Prostate gland (tissue), 2 donors: ENCODE measurements at places on chromosomes 3 and 15. TPM values are rescaled to one million over a fixed set of nuclear protein-coding genes. Genes with fewer than 3 reads are reported as not detected.
A peak's percentile ranks its signal among the peaks of the same experiment; 100 is the strongest.

MRPL47 gene
- total RNA-seq, result 19.8 TPM

- H3K4me3 ChIP-seq, result no peak overlapping the region
- H3K36me3 ChIP-seq, result peaks cover 7% of the 10 kb centered on the region
- no peaks in the 10 kb centered on the region for H3K4me1 ChIP-seq
- H3K27ac ChIP-seq, result peak overlapping the region; percentile 69
- H3K27me3 ChIP-seq, result no peaks in the 10 kb centered on the region
These were observed 16.5 kb downstream of the EMC3 start for GRCh38 chr3:9970020-9970652.

CHRFAM7A gene
- total RNA-seq, result 16.4 TPM

GRCh38 chr3:9957214-9957613 is 5.0 kb upstream of the PRRT3 start:
- H3K27ac ChIP-seq, result no peak overlapping the region
- no peaks in the 10 kb centered on the region for H3K36me3 ChIP-seq
- no peak overlapping the region for H3K4me3 ChIP-seq
- no peaks in the 10 kb centered on the region for H3K27me3 ChIP-seq
- no peaks in the 10 kb centered on the region for H3K4me1 ChIP-seq

IMPG2 gene
- total RNA-seq, result 0.23 TPM

SLC22A13 gene
- not detected for total RNA-seq

THAP10 gene
- 3.2 TPM for total RNA-seq

DNA sequence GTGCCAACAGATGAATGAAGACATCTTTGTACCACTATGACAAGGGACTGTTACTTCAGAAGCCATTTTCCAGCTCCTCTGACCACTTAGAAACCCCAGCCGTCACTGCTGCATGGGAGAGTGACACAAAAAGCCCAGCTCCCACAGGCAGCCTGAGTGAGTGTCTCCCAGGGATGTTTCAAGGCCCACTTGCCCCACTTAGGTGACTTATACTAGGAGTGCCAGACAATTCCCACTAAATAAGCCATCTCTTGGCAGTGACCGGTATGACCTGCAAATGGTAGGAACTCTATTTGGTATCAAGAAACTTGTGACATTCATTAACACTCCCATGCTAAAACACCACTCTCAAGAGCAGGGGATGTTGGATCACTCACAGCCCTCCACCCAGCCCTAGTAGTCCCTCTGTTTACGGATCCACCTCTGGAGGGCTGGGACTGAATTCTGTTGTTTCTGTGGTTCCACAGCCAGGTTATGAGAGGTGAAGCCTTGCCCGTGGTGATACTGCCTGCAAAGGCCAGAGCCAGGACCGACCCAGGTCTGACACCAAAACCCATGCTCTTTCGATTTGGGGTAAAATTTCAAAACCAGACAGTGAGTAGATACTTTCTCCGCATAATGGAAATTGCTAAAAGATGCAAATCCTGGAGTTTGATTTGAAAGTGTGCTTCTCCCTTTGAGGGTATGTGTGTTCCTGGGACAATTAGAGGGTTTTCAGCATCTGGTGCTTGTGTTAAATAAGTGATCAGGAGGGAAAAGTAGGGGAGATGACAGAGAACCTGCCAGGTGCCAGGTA is 14.5 kb downstream of the RBP1 start:
- H3K27me3 ChIP-seq, result no peaks in the 10 kb centered on the region
- no peak overlapping the region for H3K4me3 ChIP-seq
- H3K4me1 ChIP-seq, result no peaks in the 10 kb centered on the region
- H3K36me3 ChIP-seq, result no peaks in the 10 kb centered on the region

DNA sequence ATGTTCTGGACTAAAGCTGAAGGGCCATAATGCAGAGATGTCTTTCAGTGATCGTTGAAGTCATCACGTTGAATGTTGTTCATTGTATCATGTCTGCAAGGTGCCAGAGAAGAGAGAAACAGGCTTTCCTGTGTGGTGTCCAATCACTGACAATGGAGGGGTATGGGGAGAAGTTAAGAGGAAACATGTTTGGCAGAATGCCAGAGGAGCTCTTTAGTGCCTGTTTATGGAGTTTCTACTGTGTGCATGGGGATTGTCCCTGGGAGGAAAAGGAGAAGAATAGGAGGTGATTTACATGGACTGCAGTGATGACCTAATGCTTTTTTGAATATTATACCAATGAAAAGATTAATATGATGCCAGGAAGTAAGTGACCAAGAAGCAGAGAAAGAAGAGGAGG is 11.7 kb downstream of the SCAANT1 start:
- H3K27me3 ChIP-seq, result no peaks in the 10 kb centered on the region
- no peaks in the 10 kb centered on the region for H3K36me3 ChIP-seq

DNA sequence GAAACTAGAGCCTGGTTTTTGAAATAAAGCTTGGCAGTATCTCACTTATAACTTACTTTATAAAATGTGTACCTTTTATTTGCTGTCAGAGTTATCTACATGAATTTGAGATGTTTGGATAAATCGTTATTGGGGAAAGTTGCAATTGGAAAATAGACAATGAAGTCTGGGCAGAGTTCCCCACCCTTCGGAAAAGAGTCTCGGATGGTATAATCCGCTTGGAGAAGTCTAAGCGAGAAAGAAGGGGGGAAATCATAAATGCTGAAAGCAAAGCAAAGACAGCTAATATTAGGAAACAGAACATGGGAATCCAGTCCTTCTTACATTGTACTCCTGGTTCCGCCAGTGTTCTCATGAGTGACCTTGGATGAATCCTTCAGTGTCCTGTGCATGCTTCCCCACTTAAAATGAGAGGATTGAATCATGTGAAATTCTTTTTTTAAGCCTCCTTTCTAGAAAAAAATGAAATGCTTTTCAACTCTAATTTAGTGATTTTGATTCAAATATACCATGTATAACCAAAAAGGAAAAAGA is 162.4 kb downstream of the ATG7 start:
- no peaks in the 10 kb centered on the region for H3K27me3 ChIP-seq
- no peak for DNase-seq
- no peaks in the 10 kb centered on the region for H3K36me3 ChIP-seq
- no peak overlapping the region for H3K4me3 ChIP-seq
- H3K27ac ChIP-seq, result no peak overlapping the region
- H3K4me1 ChIP-seq, result no peaks in the 10 kb centered on the region

DNA sequence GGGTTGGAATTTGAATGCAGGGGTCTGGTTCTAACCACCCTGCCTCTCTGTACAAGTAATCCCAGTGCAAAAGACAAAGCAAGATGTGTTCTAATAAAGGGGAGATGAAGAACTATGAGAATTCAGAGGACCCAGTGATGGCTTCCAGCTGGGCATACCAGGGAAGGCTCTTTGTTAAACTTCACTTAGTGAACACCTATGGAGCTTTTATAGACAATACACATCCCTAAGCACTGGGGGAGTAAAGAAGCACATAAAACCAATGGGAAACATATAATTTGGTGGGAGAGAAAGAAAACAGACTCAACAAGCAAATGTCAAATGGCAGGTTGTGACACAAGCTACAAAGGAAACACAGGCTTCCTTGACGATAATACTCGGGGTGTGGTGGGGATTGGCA is 47.9 kb upstream of the RNU6-1 start:
- H3K4me1 ChIP-seq, result peaks cover 3% of the 10 kb centered on the region
- H3K36me3 ChIP-seq, result no peaks in the 10 kb centered on the region
- H3K4me3 ChIP-seq, result no peak overlapping the region
- no peak overlapping the region for H3K27ac ChIP-seq
- DNase-seq, result no peak
- H3K27me3 ChIP-seq, result no peaks in the 10 kb centered on the region

- H3K4me3 ChIP-seq, result no peak overlapping the region
- no peaks in the 10 kb centered on the region for H3K27me3 ChIP-seq
- DNase-seq, result no peak
- no peak overlapping the region for H3K27ac ChIP-seq
- H3K4me1 ChIP-seq, result no peaks in the 10 kb centered on the region
These were observed 434.4 kb upstream of the CNTN4 start for GRCh38 chr3:1664266-1664665.

DNA sequence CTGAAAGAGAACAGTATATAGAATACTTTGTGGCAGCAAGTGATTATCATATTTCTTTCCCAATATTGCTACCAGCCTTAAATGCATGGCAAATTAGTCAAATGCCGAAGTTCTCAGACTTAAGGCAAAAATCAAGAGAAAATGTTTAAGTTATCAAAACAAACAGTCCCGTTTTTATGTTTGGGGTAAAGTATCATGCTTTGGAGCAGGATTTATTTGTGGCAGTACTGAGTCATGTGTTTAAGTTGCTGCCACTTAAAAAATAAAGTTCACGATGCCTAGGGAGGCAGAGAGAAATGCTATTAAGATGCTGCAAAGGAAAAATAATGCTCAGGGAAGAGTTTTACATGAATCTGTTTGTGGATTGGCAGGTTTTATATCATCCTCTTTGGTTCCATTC is 417.4 kb upstream of the MDFIC2 start:
- no peak for DNase-seq
- H3K4me1 ChIP-seq, result no peaks in the 10 kb centered on the region
- no peaks in the 10 kb centered on the region for H3K27me3 ChIP-seq
- no peak overlapping the region for H3K27ac ChIP-seq
- no peak overlapping the region for H3K4me3 ChIP-seq

GRCh38 chr3:59754456-59755129 is 704.8 kb upstream of the CFAP20DC start:
- DNase-seq, result no peak
- H3K27ac ChIP-seq, result no peak overlapping the region
- H3K4me3 ChIP-seq, result no peak overlapping the region
- H3K27me3 ChIP-seq, result no peaks in the 10 kb centered on the region
- no peaks in the 10 kb centered on the region for H3K4me1 ChIP-seq
- H3K36me3 ChIP-seq, result no peaks in the 10 kb centered on the region

DNA sequence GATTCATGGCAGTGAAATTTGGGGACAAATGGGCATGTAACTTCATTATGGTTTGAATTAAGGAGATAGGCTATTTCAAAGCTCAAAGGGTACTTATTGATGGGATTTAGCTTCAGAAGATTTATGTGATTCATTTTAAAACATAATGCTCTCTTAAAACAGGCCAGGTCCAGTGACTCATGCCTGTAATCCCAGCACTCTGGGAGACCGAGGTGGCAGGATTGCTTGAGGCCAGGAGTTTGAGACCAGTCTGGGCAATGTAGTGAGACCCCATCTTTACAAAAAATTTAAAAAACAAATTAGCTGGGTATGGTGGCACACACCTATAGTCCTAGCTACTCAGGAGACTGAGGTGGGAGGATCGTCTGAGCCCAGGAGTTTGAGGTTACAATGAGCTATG is 11.5 kb downstream of the THAP10 start:
- H3K27ac ChIP-seq, result no peak overlapping the region
- no peaks in the 10 kb centered on the region for H3K4me1 ChIP-seq
- H3K27me3 ChIP-seq, result no peaks in the 10 kb centered on the region

GRCh38 chr15:63172851-63173451 is 15.7 kb upstream of the RPS27L start:
- no peak for DNase-seq
- H3K27me3 ChIP-seq, result no peaks in the 10 kb centered on the region
- H3K27ac ChIP-seq, result no peak overlapping the region
- no peak overlapping the region for H3K4me3 ChIP-seq
- no peaks in the 10 kb centered on the region for H3K4me1 ChIP-seq
- H3K36me3 ChIP-seq, result no peaks in the 10 kb centered on the region

GRCh38 chr3:10428406-10429091 is 76.8 kb downstream of the ATP2B2 start:
- H3K27me3 ChIP-seq, result no peaks in the 10 kb centered on the region
- no peaks in the 10 kb centered on the region for H3K36me3 ChIP-seq
- no peak overlapping the region for H3K27ac ChIP-seq

GRCh38 chr3:124972457-124972856 is 37.9 kb upstream of the MUC13 start:
- H3K4me3 ChIP-seq, result no peak overlapping the region
- H3K27me3 ChIP-seq, result no peaks in the 10 kb centered on the region
- peak; percentile 34 for DNase-seq
- no peak overlapping the region for H3K27ac ChIP-seq
- no peaks in the 10 kb centered on the region for H3K36me3 ChIP-seq

GRCh38 chr15:62483814-62484213 is 318.7 kb upstream of the C2CD4B start:
- no peak overlapping the region for H3K27ac ChIP-seq
- no peaks in the 10 kb centered on the region for H3K36me3 ChIP-seq
- H3K4me3 ChIP-seq, result no peak overlapping the region
- no peaks in the 10 kb centered on the region for H3K27me3 ChIP-seq
- no peaks in the 10 kb centered on the region for H3K4me1 ChIP-seq
- no peak for DNase-seq

DNA sequence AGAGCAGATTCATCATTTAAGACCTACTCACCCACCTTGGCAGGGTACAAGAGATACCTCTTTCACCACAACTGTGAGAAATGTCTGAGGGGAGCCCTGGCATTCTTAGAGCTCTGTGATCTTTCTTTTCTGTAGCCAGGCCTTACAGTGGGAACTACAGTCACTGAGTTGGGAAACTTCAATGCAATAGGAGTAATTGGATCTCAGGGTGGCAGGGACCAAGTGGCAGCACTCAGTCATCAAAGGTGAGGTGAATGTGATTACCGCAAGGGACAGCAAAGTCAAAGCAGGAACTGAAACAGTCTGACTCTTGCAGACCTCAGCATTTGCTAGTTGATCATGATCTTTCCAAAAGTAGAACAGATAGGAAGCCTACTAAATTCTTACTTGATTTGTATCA is 7.2 kb upstream of the MCF2L2 start:
- H3K27ac ChIP-seq, result no peak overlapping the region
- no peaks in the 10 kb centered on the region for H3K36me3 ChIP-seq

HCLS1 gene
- total RNA-seq, result 27.0 TPM

- no peak for DNase-seq
- H3K27ac ChIP-seq, result no peak overlapping the region
- H3K4me3 ChIP-seq, result no peak overlapping the region
- H3K36me3 ChIP-seq, result no peaks in the 10 kb centered on the region
- H3K27me3 ChIP-seq, result no peaks in the 10 kb centered on the region
- H3K4me1 ChIP-seq, result no peaks in the 10 kb centered on the region
These were observed 69.0 kb upstream of the THBS1 start for GRCh38 chr15:39511916-39512260.

GXYLT2 gene
- total RNA-seq, result 7.7 TPM

TRAK1 gene
- total RNA-seq, result 35.6 TPM

GRCh38 chr3:175608911-175609310 is 749.8 kb downstream of the NAALADL2 start:
- H3K36me3 ChIP-seq, result no peaks in the 10 kb centered on the region
- no peaks in the 10 kb centered on the region for H3K4me1 ChIP-seq
- no peaks in the 10 kb centered on the region for H3K27me3 ChIP-seq
- DNase-seq, result no peak
- H3K4me3 ChIP-seq, result no peak overlapping the region
- H3K27ac ChIP-seq, result no peak overlapping the region

GRCh38 chr3:188205992-188206416 is 52.0 kb downstream of the LPP start:
- H3K27ac ChIP-seq, result peak overlapping the region; percentile 30
- DNase-seq, result no peak
- H3K36me3 ChIP-seq, result no peaks in the 10 kb centered on the region
- H3K4me1 ChIP-seq, result peaks cover 11% of the 10 kb centered on the region

DNA sequence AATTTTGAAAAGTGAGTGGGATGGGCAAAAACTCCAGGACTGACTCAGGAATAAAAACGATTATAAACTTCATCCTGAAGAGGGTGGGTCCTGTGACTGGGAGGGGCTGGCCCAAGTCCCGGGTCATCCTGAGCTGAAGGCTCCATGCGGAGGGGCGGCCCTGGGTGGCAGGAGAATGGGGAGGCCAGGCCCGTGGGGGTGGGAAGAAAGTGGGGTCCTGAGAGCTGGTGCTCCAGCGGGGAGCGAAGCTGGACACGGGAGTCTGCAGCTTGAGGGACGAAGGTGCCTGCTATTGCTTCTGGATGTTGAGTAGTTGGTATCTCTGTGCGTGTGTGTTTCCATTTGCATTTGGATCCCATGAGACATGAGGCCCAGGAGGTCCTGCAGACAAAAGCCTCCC is 4.7 kb upstream of the OCA2 start:
- DNase-seq, result no peak
- H3K4me3 ChIP-seq, result no peak overlapping the region
- peaks cover 3% of the 10 kb centered on the region for H3K4me1 ChIP-seq
- no peaks in the 10 kb centered on the region for H3K27me3 ChIP-seq
- no peaks in the 10 kb centered on the region for H3K36me3 ChIP-seq
- no peak overlapping the region for H3K27ac ChIP-seq
